ENCODE measurements at places on chromosomes 7 and 10.

DNA sequence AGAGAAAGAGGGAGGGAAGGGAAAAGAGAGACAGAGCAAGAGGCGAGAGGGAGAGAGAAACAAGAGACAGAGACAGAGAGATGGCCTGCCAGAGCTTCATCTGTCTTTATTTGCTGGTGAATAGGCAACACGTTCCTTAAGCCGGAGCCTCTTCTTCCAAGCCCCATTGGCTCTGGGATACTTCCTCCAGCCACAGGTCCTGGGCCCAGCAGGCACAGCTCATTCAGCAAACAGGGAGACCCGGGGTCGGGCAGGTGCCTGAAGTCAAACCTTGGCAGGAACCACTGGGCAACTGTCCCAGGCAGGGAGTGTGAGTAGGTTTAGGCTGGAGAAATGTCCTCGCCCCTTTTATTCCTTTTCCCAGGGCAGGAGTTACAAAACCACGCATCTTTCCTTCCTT, 68.2 kb downstream of the MYL10 start:
- no peak for DNase-seq

DNA sequence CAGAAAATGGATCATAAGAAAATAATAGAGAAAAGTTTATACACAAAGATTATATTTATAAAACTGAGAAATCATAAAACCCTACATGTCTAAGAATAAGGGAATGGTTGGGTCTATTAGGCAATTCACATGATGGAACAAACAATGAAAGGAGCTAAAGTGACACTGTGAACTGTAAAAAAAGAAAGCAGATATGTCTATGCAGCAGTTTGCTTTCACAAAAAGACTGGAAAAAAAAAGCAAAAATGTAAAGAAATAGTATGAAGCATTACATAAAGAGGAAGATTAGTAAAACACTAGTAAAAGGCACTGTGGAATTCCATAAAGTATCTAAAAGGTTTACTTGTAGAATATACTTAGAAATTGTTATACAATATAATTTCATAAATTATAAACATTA, 95.9 kb downstream of the HBP1 start:
- DNase-seq, result no peak

DNA sequence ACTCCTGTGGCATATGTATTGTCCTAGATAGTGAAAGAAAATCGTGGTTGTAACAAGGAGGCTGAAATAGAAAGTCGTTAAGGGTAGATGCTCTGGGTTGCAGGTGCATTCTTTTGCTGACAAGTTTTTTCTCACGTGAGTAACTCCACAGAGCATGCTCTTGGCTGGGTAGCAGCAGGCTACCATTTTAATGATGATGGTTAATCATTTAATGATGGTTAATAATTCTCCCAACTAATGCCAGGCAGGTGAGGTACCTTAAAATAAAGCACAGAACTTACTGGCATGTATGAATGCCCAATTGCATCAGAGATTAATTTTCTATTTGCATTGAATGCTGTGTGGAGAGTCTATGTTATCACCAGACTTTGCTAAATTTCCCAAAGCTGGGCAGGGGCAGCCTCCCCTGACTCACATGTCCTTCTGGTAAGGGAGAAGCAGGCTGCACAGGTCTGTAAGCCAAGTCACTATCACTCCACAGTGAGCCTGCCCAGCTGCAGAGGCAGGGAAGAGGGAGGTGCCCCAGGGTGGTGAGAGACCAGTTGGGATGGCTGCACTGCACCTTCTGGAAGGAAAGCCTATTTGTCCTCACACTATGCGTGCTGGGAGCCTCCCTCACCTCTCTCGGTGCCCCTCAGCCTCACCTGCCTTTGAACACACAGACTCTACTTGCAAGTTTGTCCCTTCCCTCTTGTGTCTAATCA, 287.0 kb upstream of the IGFBP3 start:
- no peak for DNase-seq

DNA sequence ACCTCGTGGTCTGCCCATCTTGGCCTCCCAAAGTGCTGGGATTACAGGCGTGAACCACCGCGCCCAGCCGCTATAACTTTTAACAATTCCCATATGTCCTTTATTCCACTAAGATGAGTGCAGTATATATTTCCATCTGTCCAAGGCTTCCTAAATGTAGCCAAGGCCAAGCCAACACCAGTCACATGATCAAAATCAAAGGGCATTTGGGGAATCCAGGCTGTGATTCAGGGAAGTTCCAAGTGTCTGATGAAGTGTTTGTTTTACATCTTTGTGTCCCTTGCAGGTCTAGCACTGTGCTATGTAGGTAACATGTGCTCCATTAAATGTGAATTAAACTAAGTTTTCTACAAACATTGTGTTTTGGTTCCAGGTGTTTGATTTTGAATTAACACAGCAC, 20.8 kb downstream of the AKR1E2 start:
- DNase-seq, result no peak

- no peak for DNase-seq
Measured at GRCh38 chr7:132255898-132256297, 320.4 kb downstream of the PLXNA4 start.

- DNase-seq, result no peak
Measured at GRCh38 chr10:48736596-48736995, 51.9 kb downstream of the WDFY4 start.

DNA sequence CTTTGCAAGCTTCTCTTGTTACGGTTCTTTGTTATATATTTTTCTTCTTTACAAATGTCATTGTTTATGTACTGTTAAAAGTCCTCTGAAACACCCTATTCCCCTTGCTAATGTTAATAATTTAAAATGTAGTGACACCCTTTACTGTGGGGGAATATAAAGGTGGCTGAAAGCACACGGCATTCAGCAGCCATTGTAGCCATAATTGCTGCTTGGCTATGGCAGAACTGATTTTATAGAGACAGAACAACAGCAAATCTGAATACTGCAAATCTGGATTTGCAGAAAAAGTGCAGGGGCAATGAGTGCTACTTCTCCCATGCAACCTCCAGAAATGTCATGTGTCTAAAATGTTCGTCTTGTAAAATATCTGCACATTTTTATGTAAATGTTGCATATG, 3.7 kb upstream of the WASL start:
- no peak for DNase-seq

DNA sequence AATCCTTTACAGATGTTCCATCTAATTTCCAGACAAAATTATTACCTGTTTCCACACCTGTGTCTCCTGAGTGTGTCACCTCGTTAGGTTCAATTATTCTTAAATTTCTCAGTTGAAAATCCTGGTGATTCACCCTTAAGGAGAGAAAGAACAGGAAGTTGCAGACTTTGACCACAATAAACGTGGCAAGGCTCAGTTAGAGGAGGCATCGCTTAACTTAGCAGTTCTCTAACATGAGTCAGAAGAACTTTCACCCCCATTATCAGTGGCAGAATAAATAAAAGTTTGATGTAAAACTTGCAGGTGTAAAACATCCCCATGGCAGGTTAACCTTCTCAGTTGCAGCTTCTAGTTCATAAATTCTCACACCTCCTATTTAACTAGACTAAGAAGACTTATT, 8.3 kb downstream of the XPNPEP1 start:
- DNase-seq, result peak; percentile 64

- no peak for DNase-seq
Measured at GRCh38 chr7:138282997-138283396, 177.1 kb upstream of the TRIM24 start.

DNA sequence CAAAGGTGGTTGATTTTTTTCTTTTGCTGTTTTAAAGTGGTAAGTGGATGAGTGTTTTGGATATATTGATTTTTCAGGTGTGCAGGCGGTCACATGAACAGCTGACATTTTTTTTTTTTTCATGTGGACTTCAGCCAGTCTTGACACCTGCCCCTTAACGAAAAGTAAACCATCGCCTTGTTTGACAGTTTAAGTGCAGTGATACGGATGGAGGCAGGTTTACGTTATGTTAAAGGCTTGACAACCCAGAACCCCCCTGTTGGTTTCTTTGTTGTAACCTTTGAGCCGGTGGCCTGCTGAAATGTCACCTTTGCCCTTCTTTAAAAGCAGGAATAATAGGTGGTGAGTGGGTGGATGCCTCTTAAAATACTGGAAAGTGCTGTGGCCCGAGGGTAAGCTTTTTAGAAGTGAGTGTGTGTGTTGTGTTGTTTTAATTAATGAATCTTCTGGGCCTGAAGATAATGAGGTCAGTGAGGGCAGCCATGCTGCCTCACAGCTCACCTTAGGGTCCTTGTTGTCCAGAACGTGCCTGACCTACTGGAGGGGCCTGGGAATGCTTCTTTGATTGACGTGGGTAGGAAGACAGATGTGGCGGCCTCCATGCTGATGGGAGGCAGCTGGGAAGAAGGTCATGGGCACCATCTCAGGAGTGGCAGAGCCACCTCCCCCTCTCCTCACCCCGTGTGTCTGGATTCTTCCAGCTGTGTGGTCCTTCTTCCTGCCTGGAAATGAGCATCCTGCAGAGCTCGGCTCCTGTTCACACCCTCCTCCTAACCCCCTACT, 69.8 kb downstream of the TCF7L2 start:
- DNase-seq, result no peak

DNA sequence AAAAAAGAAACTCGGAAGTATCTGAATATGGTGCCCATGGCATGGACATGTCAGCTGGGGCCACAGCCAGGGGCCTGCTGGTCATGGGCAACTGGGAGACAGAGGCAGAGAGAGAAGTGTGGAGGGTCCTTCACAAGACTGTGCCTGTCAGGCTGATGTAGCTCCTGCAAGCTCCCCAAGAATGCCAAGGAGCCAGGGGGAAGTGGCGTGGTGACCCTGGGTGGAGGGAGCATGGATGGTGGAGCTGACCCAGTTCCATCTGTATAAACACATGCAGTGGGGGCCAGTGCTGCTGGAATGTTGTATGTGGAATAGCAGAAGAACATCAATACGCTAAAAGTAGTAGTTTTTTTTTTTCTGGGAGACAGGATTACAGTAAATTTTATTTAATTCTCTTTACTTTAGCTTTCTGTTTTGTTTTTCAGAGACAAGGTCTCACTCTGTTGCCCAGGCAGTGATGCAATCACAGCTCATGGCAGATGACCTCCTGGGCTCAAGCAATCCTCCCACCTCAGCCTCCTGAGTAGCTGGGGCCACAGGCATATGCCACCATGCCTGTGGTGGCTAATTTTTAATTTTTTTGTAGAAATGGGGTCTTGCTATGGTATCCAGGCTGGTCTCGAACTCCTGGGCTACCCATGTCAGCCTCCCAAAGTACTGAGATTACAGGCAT, 10.5 kb upstream of the ZMIZ2 start:
- no peak for DNase-seq

GRCh38 chr7:135328526-135328925, 94.9 kb downstream of the STRA8 start:
- no peak for DNase-seq

DNA sequence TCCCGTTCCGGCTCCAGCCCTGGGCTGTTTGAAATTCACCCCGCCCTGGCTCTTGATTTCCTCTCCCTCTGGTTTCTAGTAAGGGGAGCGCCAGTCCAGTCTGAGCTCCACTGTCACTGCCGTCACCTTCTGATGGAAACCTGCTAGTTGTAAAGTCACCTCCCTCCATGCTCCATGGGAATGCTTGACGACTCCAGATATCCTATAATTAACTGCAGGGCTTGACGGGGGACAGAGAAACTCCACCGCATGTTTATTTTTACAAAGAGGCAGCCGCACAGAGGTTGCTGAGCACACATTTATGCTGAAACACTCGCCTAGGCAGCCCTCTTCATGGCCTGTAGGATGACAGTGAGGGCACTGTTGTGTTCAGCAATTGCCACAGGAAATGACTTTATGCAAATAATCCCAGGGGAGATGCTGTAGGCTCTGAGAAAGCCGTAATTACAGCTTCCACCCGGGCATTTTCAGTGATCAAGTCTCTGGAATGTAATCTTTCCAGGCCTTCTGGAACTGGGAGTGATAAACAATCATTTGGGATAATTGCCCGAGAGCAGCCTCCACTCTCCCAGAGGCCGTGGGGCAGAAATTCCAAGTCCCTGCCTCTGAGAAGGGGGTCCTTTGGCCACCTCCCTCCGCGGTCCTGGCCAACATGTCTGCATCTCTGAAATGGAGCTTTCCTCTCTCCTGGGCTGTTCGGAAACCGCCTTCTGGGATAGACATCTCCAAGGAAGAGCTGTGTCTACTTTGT, 300.5 kb downstream of the KLF6 start:
- DNase-seq, result no peak

GRCh38 chr7:54426406-54426805, 115.8 kb upstream of the VSTM2A start:
- DNase-seq, result no peak

DNA sequence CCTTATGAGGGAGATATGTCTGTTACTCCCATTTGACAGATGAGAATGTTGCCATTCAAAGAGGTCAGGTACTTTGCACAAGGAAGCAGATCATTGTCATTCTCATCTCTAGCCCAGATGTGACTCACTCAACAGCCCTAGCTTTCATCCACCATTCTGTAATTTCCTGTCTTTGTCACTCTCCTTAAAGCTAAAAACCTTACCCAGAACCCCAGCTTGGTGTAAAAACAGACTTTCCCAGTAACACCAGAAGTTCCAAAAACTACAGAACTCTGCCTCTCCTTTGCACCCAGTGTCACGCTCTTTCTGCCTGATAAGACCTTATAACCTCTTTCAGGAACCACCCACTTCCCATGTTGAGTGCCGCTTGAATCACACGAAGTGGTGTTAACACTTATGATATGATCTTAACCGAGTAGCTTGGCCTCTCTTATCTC, 89.1 kb upstream of the SP4 start:
- peak; percentile 49 for DNase-seq

GRCh38 chr7:41700044-41700471, 2.8 kb downstream of the INHBA start:
- no peak for DNase-seq

GRCh38 chr10:132030898-132031463, 34.8 kb upstream of the JAKMIP3 start:
- no peak for DNase-seq

DNA sequence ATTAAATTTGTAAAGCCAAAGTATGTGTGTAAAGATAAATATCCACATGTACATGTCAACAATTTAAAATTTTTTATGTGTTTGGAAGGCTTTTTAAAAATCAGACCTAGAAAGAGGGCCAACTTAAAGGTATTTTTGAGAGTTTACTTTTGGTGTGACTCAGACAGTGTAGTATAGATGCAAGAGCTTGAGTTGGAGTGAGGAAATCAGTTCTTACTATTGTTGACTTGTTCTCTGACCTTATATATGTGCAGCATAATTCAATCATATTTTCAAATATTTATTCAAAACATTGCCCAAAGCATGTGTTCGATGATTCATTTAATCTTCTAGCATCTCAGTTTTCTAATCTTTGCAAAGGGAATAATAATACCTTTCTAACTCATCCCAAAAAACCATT, 243.7 kb upstream of the PRKCQ start:
- no peak for DNase-seq

- no peak for DNase-seq
Measured at GRCh38 chr10:130424418-130424817, 288.2 kb downstream of the GLRX3 start.

- no peak for DNase-seq
Measured at GRCh38 chr7:90625562-90625961, 29.4 kb downstream of the CDK14 start.
